ENCODE measurements at places on chromosomes 2 and 18. TPM values are rescaled to one million over a fixed set of nuclear protein-coding genes. Genes with fewer than 3 reads are reported as not detected.

The CCDC85A gene
- 0.13 TPM for total RNA-seq

The GALNT3 gene
- total RNA-seq: 56.7 TPM

The ATF2 gene
- 32.1 TPM for total RNA-seq

The MYL12A gene
- total RNA-seq: 937 TPM

The LYPD6B gene
- total RNA-seq: 14.7 TPM

All from bronchial epithelial cell (primary cell).